ENCODE measurements at places on chromosomes 11 and 22. TPM values are rescaled to one million over a fixed set of nuclear protein-coding genes. Genes with fewer than 3 reads are reported as not detected.

DNA sequence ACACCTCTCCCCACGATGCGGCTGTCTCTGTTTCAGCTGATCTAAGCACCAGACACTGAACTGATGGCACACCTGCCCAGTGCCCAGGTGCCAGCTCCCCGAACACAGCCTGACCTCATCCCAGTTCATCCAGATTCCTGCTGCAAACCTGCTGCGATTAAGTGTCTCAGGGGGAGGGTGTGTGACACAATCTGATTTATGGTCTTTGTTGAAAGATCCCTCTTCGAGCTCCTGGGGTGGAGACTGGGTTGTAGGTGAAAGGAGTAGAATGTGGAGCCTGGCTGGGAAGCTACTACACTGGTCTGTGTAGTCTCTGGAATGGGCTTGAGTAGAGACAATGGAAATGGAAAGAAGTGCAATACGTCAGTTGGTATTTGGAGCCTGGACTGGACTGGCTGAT is 390.3 kb downstream of the SHANK2 start:
- DNase-seq = no peak

DNA sequence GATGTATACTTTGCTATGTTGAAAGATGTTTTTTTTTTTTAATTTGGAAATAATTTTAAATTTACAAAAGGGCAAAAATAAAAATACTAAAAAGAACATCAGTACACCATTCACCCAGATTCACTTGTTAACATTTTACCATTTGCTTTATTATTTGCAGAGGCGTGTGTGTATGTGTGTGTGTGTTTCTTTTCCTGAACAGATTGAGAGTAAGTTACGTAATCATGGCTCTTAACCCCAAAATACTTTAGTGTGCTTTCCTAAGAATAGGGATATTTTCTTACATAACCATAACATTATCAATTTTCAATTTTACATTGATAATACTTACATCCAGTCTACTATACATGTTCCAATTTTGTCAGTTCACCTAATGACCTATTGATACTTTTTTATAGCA is 91.5 kb upstream of the HORMAD2 start:
- DNase-seq = no peak

DNA sequence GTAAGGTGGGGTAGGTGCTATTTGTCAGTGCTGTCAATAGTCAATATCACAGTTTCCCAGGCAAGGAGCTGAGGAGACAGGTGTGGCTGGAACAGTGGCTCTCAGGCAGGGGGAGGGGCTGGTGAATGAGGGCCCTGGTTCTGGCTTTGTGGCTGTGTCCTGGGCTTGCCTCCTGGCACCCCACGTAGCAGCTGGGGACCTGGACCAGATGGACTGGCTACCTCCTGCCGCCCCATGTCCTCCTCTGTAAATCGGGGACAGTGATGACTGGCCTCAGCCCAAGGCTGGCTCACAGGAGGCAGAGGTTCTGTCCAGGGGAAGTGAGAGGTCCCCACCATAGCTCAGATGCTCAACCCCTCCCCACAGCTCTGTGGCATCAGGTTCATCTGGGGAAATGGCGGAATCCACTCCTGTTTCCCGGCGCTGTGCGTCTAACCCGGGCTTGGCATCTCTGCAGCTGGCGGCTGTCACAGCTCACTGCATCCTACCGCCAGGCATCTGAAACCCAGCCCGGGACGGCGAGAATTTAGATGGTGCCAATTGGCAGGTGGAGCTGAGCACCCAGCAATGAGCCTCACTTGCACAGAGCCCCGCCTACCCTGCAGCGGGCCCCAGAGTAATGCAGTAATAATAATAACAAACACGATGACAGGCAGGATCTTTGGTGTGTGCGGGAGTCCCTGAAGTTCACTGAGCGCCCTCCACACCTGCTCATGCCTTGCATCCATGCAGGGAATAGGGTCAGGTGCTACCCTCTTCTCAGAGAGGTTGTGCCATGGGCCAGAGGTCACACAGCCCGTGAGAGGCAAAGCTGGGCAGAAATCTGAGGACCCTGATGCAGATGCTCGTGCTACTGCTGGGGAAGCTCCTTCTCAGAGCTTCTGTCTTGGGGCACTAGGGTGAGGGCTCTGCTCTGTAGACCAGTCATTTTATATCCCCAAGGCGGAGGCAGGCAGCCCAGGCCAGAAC is 27.8 kb upstream of the SHISAL1 start:
- DNase-seq = no peak

DNA sequence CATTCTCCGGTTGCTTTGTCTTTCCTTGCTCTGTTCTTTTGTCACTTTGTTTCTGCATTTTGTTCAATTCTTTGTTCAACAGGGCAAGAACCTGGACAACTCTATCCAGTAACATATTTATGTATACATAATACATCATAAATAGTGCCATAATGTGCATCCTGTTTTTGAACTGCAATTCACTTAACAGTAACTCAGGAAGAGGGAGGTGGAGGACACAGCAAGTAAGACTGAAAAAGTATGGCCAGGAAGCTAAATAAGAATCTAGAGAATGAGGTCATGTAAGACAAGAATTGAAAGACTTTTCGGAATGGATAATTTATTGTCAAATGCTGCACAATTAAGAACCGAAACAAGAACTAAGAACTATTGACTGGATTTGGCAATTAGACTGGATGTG is 29.2 kb upstream of the CHORDC1 start:
- DNase-seq = no peak

- DNase-seq = no peak
Measured at GRCh38 chr11:131372234-131372962, 2.0 kb downstream of the NTM start.

DNA sequence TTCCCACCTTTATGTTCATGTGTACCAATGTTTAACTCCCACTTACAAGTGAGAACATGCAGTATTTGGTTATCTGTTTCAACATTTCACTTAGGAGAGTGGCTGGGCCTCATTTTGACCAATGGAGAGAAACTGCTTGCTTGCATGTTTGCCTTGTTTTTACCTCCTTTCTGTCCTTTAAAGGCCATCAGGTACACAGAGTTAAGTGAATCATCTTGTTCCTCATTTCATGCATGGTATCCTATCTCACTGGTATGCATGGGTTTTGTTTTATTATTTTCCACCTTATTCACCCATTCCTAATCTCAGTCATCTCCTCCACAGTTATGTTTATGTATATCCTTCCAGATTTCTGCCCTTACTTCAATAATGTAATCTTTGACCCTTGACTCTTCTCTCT is 101.0 kb downstream of the ELP4 start:
- no peak for DNase-seq

The TNRC6B gene
- total RNA-seq = 37.5 TPM

The UPB1 gene
- 1.7 TPM for total RNA-seq

All from Right ventricle myocardium superior (tissue), 1 donor.